ENCODE measurements at places on chromosomes 2 and 18.

- no peak for DNase-seq
Measured at GRCh38 chr2:147364597-147364996, 480.2 kb upstream of the ACVR2A start.

- DNase-seq = no peak
Measured at GRCh38 chr2:3343012-3343411, 34.6 kb downstream of the EIPR1 start.

GRCh38 chr2:143451642-143452281 lies 322.5 kb downstream of the ARHGAP15 start:
- DNase-seq = no peak

GRCh38 chr2:12498286-12498685 lies 218.4 kb upstream of the TRIB2 start:
- DNase-seq = no peak

DNA sequence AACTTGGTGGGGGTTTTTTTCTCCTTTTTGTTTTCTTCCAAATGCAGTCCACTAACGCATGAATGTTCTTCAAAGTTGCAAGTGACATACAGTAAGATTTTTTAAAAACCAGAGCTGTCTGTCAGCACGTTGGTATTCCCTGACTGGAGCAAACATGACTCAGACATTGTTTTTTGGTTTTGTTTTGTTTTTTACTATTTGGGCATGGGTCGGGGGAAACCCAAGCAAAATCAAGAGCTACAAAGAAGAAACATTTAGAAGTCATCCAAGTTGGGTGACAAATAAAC lies 726 bp upstream of the CCDC88A start:
- no peak for DNase-seq

- DNase-seq = no peak
Measured at GRCh38 chr18:35481960-35482366, 15.8 kb downstream of the INO80C start.

DNA sequence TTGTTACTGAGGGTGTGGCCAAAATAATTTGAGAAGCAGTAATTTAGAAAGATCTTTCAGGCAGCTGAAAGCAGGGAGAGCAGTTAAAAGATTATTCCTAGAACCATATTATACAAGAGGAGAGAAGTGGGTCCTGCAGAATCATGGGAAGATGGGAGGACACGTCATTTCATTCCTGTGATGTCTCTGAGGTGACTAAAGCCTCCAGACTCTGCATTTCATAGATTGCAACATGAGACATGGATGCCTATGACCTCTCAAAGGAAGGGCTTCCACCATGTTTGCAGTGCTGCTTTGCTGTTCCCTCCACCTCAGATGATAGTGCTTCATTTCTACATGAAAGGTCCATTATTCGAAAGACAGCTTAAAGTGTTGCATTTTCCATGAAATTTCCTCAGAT lies 788.4 kb downstream of the TSN start:
- peak; percentile 12 for DNase-seq

DNA sequence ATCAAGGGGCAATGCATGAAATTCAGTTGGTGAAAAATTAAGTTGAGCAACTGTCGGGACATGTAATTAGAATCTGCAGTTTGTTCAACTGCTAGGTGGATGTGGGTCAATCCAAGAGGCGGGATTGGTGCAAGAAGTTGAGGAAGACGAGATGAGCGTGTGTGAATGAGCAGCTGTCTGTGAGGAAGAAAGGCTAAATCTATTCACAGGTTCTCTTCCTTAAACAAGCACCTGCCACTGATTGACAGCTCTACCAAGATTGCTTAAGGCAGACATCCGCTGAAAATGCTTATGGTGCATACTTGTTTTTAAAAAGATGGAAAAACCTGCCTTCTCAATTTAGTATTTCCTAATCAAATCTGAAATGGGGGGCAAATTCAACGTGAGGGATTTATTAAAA lies 323.4 kb upstream of the THUMPD2 start:
- DNase-seq = no peak

DNA sequence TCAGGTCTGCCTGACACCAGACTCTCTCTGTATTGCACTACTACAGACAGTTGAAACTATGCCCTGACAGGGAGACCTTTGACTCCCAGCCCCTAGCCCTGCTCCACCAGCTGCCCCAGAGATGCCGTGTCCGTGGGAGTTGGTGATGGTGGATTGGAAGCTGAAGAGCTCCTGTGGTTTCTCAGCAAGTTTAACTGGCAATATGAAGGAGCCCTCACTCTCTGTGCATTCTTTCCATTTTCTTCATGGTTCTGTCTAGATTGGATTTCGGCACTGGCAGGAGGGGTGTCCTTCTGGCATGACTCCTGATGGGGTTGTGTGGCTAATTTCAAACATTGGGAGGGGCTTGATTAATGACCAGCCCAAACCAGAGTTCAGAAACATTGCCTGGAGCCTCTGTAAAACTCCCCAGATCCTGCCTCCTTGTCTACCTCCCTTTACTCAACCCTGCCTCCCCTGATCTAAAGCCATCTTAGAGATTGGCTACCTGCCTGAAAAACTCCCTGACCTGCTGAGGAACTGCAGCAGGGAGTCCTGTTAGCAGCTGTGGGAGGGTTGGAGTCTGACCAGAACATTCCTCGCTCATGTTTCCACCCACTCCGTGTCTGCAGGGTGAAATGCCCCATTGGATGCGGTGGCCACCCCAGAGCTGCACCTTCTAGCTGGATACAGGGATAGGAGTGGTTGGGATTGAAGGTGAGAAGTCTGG lies 206.9 kb upstream of the SPRED2 start:
- no peak for DNase-seq

DNA sequence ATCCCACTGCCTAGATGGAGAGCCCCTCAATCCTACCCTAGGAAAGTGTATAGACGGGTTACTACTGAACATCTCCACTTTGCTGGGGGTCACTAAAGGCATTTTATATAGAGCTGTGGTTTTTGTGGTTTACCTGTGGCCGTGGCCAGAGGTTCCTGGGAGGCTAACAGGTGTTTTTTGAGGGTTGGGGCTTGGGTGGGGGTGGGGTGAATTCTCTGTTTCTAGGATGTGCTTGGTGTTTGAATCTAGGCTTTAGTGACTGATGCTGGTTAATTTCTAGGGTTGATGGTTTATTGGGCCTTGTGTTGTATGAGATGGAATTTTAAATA lies 7.7 kb downstream of the HOXD8 start:
- DNase-seq = no peak

- DNase-seq = no peak
Measured at GRCh38 chr2:72681016-72681995, 144.5 kb downstream of the EXOC6B start.

GRCh38 chr18:67550872-67551520 lies 34.5 kb upstream of the DSEL start:
- DNase-seq = no peak

GRCh38 chr2:240320204-240320993 lies 115.1 kb upstream of the GPC1 start:
- DNase-seq = peak; percentile 7

DNA sequence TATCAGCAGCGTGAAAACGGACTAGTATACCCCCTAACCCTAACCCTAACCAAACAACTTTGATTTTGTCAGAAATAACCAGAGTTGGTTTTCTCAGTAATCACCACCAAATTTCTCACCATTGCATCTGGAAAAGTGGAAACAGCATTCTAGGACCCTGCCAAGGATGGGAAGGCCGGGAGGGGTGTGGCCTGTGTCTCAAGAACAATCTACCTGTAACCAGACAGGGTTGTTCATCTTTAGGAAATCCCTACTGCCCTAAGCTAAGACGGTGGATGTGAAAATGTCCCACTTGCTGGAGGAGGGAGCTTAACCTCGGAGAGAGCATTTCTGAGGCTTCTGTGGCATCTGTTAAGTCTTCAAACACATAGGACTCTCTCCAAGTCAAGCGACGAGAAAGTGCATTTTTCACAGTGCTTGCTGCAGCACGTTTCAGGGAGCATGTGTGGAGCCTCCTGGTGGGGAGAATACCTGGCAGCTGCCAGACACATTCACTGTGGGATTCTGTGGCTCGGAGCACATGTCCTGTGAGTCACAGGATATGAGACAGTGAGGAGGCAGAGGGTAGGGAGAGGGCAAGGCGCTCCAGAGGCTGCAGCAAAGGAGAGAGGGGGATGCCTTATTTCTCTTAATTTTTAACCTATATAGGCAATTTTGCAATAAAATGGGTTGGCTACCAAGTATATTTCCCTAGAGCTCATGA lies 207.5 kb downstream of the SPP2 start:
- DNase-seq = peak; percentile 96

GRCh38 chr2:118049140-118049815 lies 35.4 kb upstream of the CCDC93 start:
- DNase-seq = no peak

- DNase-seq = no peak
Measured at GRCh38 chr2:115165529-115166109, 723.2 kb downstream of the DPP10 start.

GRCh38 chr18:50586710-50587109 lies 26.8 kb downstream of the MAPK4 start:
- no peak for DNase-seq

GRCh38 chr2:199329466-199329865 lies 128.3 kb downstream of the SATB2 start:
- no peak for DNase-seq

- DNase-seq = no peak
Measured at GRCh38 chr18:24923138-24923537, 428.8 kb downstream of the ZNF521 start.

DNA sequence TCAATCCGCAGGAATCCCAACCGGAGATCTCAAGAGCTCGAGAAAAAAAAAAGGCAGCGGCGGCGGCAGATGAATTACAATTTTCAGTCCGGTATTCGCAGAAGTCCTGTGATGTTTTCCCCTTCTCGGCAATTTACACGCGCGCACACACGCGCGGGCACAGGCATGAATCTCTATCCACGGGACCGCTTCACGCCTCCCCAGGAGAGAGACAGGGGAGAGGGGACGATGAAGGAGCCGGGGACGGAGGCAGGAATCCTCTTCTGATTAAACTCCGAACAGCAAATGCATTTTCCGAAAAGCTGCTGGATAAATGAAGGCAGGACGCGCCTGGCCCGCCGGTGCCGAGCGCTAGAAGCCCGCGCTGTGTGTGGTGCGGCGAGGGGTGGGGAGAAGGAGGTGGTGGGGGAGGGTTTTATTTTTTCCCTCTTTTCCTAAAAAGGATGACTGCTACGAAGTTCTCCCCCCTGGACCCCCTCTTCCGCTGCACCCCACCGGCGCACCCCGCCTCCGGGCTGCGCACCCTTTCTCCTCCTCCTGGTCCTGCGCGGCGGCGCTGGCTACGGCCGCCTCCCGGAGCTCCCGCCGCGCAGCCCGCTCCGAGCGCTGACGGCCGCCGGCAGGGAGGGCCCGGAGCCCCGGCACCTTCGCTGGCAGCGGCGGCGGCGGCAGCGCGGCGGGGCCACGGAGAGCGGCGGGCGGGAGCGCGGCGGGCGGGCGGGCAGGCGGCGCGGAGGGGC lies at the start of gene BCL2:
Gene BCL2 (minus strand): TSS at position 387 of the 740 bp plus-strand sequence.
- no peak for DNase-seq

- no peak for DNase-seq
Measured at GRCh38 chr2:111687911-111688310, 196.1 kb downstream of the ANAPC1 start.

GRCh38 chr2:209998596-209998995 lies 3.8 kb upstream of the RPE start:
- DNase-seq = no peak

DNA sequence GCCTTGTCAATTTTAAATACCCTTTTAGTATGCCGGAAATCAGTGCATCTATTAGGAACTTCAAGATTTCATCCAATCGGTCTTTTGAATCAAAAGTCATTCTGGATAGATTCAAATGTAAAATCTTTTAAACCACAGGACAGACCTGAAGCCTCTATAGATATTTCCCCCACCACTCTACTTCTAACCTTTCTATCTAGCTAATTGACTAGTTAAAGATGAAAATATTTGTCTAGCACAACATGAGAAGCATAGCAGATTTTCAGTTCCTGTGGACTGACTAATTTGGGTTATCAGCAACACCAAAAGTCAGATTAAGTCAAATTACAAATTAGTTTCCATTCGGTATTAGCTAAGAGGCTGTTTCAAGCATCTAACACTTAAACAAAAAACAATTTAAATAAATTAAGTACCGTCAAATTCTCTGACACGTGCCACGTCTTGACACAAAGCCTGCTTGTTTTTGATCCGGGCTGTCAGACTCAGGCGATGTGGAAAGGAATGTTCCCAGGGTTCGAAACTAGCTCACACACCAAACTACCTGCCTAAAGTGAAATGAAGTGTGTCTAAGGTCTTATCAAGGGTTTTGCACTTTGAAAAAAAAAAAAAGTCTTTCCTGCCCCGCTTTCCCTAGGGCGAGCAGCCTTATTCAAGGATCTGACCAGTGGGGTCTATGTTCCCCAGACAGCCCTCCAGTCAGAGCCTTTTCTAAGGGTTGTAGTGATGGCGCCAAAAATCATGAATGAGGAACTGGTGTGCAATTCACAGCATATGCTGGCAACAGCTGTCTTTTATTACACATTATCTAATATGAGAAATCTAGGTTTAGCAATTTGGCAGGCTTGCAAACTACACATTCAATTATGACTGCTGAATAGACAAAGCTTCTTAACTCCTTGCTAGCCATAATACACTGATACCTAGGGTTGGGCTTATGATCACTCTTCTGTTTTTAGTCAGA lies 4.7 kb downstream of the CYTIP start:
- DNase-seq = peak; percentile 63

GRCh38 chr2:239595726-239596125 lies 194.9 kb upstream of the HDAC4 start:
- DNase-seq = no peak

GRCh38 chr2:8624855-8625398 lies 56.9 kb upstream of the ID2 start:
- DNase-seq = no peak

DNA sequence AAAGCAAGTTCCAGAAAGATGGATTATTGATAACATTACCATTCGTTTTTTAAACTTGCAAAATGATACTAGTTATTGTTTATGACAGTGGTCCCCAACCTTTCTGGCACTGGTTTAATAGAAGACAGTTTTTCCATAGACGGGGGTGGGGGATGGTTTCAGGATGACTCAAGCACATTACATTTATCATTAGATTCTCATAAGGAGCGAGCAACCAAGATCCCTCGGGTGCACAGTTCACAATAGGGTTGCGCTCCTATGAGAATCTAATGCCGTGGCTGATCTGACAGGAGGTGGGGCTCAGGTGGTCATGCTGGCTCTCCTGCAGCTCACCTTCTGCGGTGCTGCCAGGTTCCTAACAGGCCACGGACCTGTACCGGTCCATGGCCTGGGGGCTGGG lies 86.2 kb downstream of the BCL2 start:
- no peak for DNase-seq
